ENCODE measurements at places on chromosomes 1 and 21.

GRCh38 chr1:67689267-67690017, 4.4 kb downstream of the GADD45A start:
- no peaks in the 10 kb centered on the region for H3K36me3 ChIP-seq
- no peak for DNase-seq
- H3K27ac ChIP-seq: no peak overlapping the region
- H3K27me3 ChIP-seq: no peaks in the 10 kb centered on the region
- H3K4me1 ChIP-seq: peaks cover 5% of the 10 kb centered on the region

DNA sequence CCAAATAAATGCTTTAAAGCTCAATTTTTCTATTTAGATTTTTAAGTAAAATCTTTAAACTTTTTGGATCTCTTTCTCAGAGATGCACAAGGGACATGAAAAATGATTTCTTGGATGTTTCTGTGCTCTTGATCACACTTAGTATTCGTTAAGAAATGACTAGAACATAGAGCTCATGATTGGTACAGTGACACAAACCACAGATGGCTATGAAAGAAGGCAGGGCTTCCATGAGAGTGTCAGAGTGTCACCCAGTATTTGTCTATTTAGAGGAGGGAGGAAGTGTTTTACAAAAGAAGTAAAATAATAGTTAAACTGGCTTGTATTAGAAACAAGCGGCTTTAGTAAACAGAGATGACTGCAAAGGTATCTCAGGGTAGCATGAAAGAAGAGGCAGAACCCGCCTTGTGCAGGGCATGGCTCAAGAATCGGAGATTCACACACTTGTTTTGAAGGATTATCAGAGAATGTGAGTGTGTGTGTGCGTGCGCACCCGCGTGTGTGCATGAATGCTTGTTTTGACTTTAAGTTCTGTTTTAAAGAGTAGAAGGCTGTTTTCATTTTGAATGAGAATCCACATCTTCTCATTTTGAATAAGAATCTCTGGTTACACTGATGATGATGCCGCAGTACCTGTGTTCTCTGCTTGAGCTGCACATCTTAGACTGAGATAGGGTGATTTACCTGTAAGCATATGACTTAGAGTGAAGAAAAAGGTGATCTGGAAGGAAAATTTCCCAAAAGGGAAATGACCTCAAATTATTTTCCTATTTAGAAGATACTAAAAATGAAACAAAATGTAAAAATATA, 82.1 kb downstream of the VPS26C start:
- H3K27me3 ChIP-seq: no peaks in the 10 kb centered on the region
- no peaks in the 10 kb centered on the region for H3K4me1 ChIP-seq
- no peak for DNase-seq
- peaks cover 5% of the 10 kb centered on the region for H3K36me3 ChIP-seq

DNA sequence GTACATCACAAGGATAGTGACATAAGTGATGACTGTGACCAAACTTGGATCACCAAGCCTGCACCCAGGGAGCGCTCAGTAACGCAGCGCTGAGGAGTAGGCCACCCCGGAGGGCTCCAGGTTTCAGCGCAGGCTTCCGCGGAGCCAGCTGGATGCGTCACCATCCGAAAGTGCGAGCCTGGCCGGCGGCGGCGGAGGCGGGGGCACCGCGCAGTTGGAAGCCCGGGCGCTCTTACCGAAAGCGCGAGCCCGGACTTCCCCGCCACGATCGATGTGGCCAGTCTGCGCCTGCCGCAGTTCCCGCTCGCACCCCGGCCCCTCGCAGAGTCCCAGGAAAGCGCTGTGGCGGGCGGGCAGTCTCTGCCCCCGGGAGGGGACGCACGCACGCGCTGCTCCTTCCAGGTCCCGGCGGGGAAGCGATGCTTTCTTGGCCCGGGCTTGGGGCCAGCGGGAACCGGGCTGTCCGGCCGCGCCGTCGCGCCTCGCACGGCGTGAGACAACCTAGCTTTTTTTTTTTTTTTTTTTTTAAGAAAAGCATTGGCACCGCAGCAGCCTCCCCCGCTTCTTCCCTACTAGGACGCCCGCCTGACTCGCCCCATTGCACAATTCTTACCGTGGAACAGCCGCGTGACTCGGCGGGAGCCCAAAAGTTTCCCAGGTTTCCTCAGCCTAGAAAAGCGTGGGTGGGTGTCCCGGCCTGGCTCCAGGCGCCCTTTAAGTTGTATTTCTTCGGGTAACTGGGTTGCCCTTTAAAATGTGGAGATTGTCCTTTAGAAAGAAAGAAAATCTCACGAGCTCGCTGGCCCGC, 36.4 kb upstream of the JAK1 start:
- H3K27ac ChIP-seq: peak overlapping the region; percentile 64
- H3K4me3 ChIP-seq: peak overlapping the region; percentile 46
- no peaks in the 10 kb centered on the region for H3K4me1 ChIP-seq
- DNase-seq: peak; percentile 71

GRCh38 chr1:205287076-205287475, 34.5 kb downstream of the NUAK2 start:
- H3K4me3 ChIP-seq: no peak overlapping the region
- H3K4me1 ChIP-seq: peaks cover 17% of the 10 kb centered on the region
- H3K27me3 ChIP-seq: no peaks in the 10 kb centered on the region
- H3K27ac ChIP-seq: peak overlapping the region; percentile 34

DNA sequence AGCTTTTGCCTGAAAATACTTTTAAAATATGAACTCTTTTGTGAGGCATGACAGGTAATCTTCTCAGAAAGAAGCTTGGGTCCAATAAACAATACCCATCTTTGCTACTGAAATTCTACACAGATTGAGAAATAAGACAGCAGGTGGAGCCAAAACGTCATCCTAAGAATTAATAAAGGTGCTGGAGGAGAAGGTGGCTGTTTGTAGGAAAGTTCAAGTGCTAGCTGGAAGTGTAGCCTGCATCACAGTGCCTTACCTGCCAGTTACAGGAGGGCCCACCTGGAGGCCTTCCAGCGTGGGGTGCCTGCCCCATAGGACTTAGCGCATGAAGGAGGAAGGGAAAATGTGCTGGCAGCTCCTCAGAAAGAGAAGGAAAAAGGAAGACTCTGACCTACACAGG, 93.7 kb downstream of the TTC3 start:
- DNase-seq: no peak
- no peak overlapping the region for H3K27ac ChIP-seq
- no peaks in the 10 kb centered on the region for H3K4me1 ChIP-seq
- no peak overlapping the region for H3K4me3 ChIP-seq
- peaks cover 5% of the 10 kb centered on the region for H3K36me3 ChIP-seq
- H3K27me3 ChIP-seq: no peaks in the 10 kb centered on the region

DNA sequence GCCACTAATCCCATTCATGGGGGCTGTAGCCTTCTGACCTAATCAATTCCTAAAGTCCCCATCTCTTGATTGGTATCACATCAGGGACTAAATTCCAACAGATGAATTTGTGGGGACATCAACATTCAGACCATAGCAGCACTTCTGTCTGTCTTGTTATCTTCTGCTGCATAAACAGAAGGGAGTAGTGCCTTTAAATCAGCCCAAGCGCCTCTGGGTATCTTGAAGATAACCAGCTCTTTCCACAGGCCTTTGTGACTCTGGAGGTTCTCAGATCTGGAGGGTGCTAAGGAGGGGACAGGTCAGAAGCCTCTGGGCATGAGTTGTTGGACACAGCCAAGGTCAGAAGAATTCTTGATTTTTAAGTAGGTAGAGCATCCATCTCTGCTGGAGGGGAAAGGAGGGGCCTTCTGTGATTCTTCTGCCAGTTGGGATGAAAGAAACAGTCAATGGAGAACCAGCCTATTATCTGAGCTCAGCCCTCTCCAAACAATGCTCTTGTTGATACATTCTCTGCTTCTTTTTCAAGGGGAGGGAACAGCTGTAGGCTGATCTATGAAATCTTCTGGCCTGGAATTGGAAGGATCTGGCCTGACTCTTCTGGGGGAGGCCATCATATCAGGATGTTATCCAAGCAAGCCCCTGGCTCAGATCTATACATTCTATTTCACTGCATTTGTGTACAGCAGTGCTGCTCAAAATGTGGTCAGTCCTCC, 31.3 kb upstream of the LRIG2 start:
- peak overlapping the region; percentile 70 for H3K27ac ChIP-seq
- H3K27me3 ChIP-seq: no peaks in the 10 kb centered on the region
- peaks cover 5% of the 10 kb centered on the region for H3K4me1 ChIP-seq

GRCh38 chr1:58896246-58897183, 112.7 kb upstream of the JUN start:
- peak; percentile 89 for DNase-seq
- H3K27me3 ChIP-seq: no peaks in the 10 kb centered on the region
- H3K4me3 ChIP-seq: no peak overlapping the region
- H3K36me3 ChIP-seq: no peaks in the 10 kb centered on the region
- peaks cover 32% of the 10 kb centered on the region for H3K4me1 ChIP-seq
- H3K27ac ChIP-seq: peak overlapping the region; percentile 80

DNA sequence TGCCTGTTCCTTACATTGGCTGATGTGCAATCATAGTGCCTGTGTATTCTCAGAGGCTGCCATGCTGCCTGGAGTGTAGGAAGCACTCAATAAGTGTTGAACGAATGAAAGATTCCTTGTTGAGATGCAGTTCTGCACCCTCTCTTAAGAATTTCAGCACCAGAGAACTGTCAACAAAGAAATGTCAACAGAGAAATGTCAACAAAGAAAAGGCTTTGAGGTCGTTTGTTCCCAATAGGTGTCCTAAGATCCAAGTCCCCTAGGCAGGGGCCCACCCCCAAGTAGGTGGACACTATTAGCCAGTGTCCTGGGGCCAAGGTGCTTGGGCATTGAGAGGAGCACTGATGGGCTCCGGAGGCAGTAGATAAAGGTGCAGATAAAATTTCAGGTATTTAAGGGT, 12.6 kb downstream of the KCND3 start:
- H3K36me3 ChIP-seq: no peaks in the 10 kb centered on the region
- H3K4me1 ChIP-seq: no peaks in the 10 kb centered on the region
- no peak for DNase-seq
- H3K4me3 ChIP-seq: no peak overlapping the region

Data from colonic mucosa (tissue), 4 donors.